ENCODE measurements at places on chromosomes 1 and 21.
A peak's percentile ranks its signal among the peaks of the same experiment; 100 is the strongest.

- no peak for DNase-seq
- no peak overlapping the region for H3K4me3 ChIP-seq
- peaks cover 4% of the 10 kb centered on the region for H3K4me1 ChIP-seq
- H3K27me3 ChIP-seq = peaks cover 14% of the 10 kb centered on the region
- H3K27ac ChIP-seq = no peak overlapping the region
These were observed 3.7 kb upstream of the KLF18 start for GRCh38 chr1:44144962-44145756.

DNA sequence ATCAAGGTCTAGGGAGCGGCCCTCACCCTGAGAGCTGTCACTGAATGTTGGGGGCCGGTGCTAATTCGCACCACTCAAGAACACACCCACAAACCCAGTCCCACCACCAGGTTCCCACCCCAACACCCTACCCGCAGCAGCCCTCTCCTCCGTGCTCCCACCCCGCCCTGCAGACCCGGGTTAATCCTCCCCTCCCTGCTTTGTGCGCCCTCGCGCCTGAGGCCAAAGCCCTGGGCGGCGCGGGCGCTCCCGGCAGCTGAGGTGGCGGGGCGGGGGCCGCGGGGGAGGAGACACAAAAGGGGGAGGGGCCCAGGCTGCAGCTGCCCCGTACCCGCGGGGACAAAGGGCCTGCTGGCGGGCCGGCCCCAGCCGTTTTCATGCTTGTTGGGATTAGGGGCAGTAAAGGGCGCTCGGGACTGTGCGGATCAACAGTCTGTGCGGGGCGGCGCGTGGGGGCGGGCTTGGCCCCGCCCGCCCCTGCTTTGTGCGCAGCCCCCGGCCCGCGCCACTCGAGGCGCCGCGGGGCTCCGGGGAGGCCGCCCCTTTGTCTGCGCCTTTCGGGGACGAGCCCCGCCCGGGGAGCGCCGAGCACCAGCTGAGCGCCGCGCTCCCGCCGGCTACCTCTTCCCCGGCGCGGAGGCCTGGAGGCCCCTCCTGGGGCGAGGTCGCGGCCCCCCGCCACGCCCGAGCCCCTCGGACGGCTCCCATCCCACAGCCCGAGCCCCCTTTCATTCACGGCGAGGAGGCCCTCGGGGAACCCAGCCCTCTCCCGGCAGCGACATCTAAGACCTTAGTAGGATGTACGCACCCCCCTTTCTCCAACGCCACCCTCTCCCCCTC lies 10.9 kb downstream of the C1orf216 start:
- peak overlapping the region; percentile 87 for H3K4me3 ChIP-seq
- peak; percentile 78 for DNase-seq
- H3K36me3 ChIP-seq = no peaks in the 10 kb centered on the region
- H3K4me1 ChIP-seq = peaks cover 17% of the 10 kb centered on the region
- peaks cover 58% of the 10 kb centered on the region for H3K27me3 ChIP-seq
- no peak overlapping the region for H3K27ac ChIP-seq

GRCh38 chr21:25639551-25640201 lies 618 bp downstream of the JAM2 start:
- peaks cover 38% of the 10 kb centered on the region for H3K27me3 ChIP-seq
- DNase-seq = peak; percentile 71
- no peak overlapping the region for H3K27ac ChIP-seq

DNA sequence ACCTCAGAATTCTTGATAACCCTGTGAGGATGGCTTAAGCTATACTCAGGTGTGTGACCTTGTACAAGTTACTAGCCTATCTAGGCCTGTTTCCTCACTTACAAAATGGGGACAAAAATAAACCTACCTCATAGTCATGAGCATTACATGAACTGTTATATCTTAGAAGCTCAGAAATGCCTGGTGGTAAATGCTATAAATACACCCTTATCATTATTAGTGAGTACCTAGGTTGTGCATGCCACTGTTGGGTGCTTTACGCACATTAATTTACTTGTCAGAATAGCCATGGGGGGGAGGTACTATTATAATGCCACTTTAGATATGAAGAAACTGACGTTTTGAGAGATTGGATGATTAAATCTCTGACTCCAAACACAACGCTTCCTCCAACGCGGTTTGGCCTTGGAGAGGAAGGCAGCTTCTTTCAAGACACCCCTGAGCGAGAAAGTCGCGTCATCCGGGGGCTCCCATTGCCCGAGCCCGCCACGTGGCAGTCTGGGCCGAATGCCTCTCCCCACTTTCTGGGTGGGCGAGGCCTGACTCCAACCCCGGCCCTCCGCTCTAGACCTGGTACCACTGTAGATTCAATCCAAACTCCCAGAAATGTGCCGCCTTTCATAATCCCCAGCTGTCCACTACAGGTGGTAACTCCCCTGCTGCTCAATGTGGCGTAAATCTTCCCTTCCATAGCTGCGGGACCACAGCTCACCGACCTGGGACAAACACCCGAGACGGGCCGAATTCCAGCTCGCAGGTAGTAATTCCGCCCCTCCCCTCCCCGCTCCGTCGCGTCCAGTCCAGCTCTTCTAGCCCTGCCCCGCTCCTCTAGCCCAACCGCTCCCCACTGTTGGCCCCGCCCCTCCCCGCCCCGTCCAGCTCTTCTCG lies 771 bp upstream of the RAD54L start:
- H3K27ac ChIP-seq = peak overlapping the region; percentile 96
- peak overlapping the region; percentile 97 for H3K4me3 ChIP-seq
- peaks cover 29% of the 10 kb centered on the region for H3K4me1 ChIP-seq
- peaks cover 18% of the 10 kb centered on the region for H3K36me3 ChIP-seq
- no peaks in the 10 kb centered on the region for H3K27me3 ChIP-seq

DNA sequence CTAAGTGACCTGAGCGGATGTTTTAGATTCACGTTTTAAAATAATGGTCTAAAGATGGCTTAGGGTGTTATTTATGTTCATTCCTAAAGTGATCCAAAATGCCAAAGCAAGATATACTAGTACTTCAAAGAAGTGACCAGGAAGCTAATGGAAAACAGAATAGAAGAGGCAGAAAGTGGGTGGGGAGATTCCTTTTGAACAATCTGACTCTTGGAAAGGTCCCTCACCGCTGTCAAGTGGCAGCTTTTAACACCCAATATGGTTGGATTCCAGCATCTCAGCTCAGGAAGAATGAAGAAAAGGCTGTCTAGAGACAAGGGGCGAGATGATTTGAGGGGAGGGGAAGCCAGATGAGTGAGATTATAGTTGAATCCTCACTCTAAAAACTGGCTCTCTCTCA lies 90.3 kb downstream of the SCMH1 start:
- peaks cover 41% of the 10 kb centered on the region for H3K36me3 ChIP-seq
- H3K27me3 ChIP-seq = no peaks in the 10 kb centered on the region
- H3K4me3 ChIP-seq = no peak overlapping the region
- peaks cover 9% of the 10 kb centered on the region for H3K4me1 ChIP-seq
- peak overlapping the region; percentile 80 for H3K27ac ChIP-seq
- DNase-seq = no peak

- H3K36me3 ChIP-seq = peaks cover 2% of the 10 kb centered on the region
- H3K4me1 ChIP-seq = peaks cover 66% of the 10 kb centered on the region
- H3K4me3 ChIP-seq = peak overlapping the region; percentile 96
- H3K27ac ChIP-seq = peak overlapping the region; percentile 84
- peak; percentile 64 for DNase-seq
- H3K27me3 ChIP-seq = no peaks in the 10 kb centered on the region
These were observed 539 bp downstream of the LAMC1 start for GRCh38 chr1:183023601-183024316.

All from nephron progenitor cell (in vitro differentiated cells).